Epithelial cell of alveolus of lung (primary cell): ENCODE measurements at places on chromosomes 2 and 18. TPM values are rescaled to one million over a fixed set of nuclear protein-coding genes. Genes with fewer than 3 reads are reported as not detected.

Gene OR6B2
- total RNA-seq = not detected in 2 replicates

Gene DSG1
- total RNA-seq = not detected in 2 replicates

Gene C2orf80
- not detected in 2 replicates for total RNA-seq

Gene MYCN
- 0.32 TPM in 1 of 2 replicates, not detected in the other for total RNA-seq

Gene RAD51AP2
- under 0.01 TPM in 1 of 2 replicates, not detected in the other for total RNA-seq

Gene CHAC2
- total RNA-seq = 0.16 and 6.9 TPM in 2 replicates

Gene TXNDC2
- 0.64 TPM in 1 of 2 replicates, not detected in the other for total RNA-seq

Gene SPOPL
- total RNA-seq = 8.4 and 9.6 TPM in 2 replicates

Gene C1QL2
- not detected in 2 replicates for total RNA-seq

Gene COBLL1
- 0.56 and 4.3 TPM in 2 replicates for total RNA-seq

Gene OXER1
- 0.13 and 0.32 TPM in 2 replicates for total RNA-seq

Gene CNGA3
- total RNA-seq = not detected in 2 replicates

Gene OSBPL6
- 2.9 and 11.2 TPM in 2 replicates for total RNA-seq

Gene SRD5A2
- not detected in 2 replicates for total RNA-seq

Gene CASP8
- 11.4 and 17.6 TPM in 2 replicates for total RNA-seq

Gene CHMP1B
- 36.8 and 96.3 TPM in 2 replicates for total RNA-seq

Gene ROCK1
- 17.6 and 25.2 TPM in 2 replicates for total RNA-seq

Gene TNFAIP6
- 32.4 and 48.5 TPM in 2 replicates for total RNA-seq

Gene SOCS6
- 23.1 and 23.2 TPM in 2 replicates for total RNA-seq

Gene OTOS
- total RNA-seq = not detected in 2 replicates

Gene HRH4
- total RNA-seq = not detected in 2 replicates

Gene DYNAP
- total RNA-seq = not detected in 2 replicates

Gene IL1R1
- 30.5 and 377 TPM in 2 replicates for total RNA-seq

Gene RTP5
- total RNA-seq = not detected in 2 replicates
